ENCODE measurements at places on chromosomes 5 and 9. TPM values are rescaled to one million over a fixed set of nuclear protein-coding genes. Genes with fewer than 3 reads are reported as not detected.

- H3K27ac ChIP-seq: no peak overlapping the region
- no peak for DNase-seq
Observed at GRCh38 chr9:77988630-77989029, 43.0 kb downstream of the GNAQ start.

GRCh38 chr5:111548992-111549649 lies 36.8 kb upstream of the STARD4 start:
- H3K27ac ChIP-seq: no peak overlapping the region
- no peak for DNase-seq
- no peaks in the 10 kb centered on the region for H3K36me3 ChIP-seq
- no peaks in the 10 kb centered on the region for H3K4me1 ChIP-seq
- no peaks in the 10 kb centered on the region for H3K27me3 ChIP-seq

DNA sequence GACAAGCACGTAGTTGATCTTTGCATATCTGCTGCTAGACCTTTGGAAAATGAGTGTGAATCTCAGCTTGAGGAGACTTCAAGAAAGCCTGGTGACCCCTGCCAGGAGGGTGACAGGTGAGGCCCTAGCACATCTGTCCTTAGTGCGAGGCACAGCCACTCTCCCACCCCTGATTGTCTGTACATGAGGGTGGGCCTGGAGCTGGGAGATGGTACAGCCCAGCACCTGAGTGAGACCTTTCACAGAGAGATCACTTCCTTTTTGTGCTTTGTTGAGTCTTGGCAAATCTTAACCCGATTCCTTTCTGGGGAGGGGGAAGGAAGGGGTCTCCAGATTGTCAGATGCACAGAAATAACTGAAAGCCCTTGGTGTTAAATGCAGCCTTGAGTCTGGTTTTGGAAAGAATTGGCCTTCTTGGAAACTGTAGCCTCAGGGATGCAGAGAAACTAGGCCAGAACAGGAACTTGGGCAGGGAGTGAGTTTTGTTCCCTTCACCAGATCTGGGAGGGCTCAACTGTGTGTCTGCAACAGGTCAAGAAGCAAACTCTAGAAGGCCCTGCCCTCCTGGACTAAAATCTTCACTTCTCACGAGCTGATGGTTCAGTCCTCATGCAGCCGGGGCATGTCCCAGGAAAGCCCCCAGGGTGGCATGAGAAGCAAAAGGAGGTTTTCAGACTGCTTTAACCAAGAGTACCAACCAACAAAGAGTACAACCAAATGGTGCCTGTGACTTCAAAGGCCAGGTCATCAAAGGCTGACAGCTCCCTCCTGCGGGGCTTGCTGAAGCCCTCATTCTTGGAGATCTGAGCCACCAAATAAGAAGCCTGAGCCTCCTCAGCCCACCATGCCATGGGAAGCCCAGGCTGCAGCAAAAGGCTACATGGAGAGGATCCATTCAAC lies 20.8 kb upstream of the SEMA4D start:
- DNase-seq: no peak
- H3K27ac ChIP-seq: no peak overlapping the region

GRCh38 chr5:138602371-138603000 lies 27.3 kb upstream of the HSPA9 start:
- H3K36me3 ChIP-seq: no peaks in the 10 kb centered on the region
- no peak overlapping the region for H3K27ac ChIP-seq
- H3K27me3 ChIP-seq: no peaks in the 10 kb centered on the region
- H3K4me3 ChIP-seq: no peak overlapping the region
- H3K4me1 ChIP-seq: peaks cover 31% of the 10 kb centered on the region

GRCh38 chr9:117464941-117465616 lies 50.2 kb upstream of the ASTN2 start:
- DNase-seq: no peak
- H3K27me3 ChIP-seq: no peaks in the 10 kb centered on the region

- peaks cover 54% of the 10 kb centered on the region for H3K36me3 ChIP-seq
- H3K4me3 ChIP-seq: no peak overlapping the region
- DNase-seq: no peak
- H3K27ac ChIP-seq: no peak overlapping the region
- H3K4me1 ChIP-seq: no peaks in the 10 kb centered on the region
- H3K27me3 ChIP-seq: no peaks in the 10 kb centered on the region
Observed at GRCh38 chr5:886036-886435, 6.6 kb downstream of the BRD9 start.

DNA sequence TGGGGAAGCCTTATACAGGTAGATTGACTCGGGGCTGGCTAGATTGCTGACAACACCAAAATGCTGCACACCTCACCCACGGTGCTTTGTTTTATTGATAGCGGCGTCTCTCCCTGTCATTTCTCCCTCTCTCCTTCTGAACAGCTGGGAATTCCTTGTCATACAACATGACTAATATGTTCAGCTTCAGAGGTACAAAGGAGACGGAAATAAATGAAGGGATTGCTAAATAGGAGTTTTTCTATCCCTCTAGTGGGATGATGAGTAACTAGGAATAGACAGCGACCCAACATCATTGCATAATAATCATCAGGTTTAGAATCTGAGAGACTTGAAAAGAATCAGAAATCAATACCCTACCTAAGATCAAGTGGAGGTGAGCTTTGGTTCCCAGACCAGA lies 337.7 kb upstream of the PANK3 start:
- no peak overlapping the region for H3K27ac ChIP-seq
- H3K27me3 ChIP-seq: peaks cover 25% of the 10 kb centered on the region

DNA sequence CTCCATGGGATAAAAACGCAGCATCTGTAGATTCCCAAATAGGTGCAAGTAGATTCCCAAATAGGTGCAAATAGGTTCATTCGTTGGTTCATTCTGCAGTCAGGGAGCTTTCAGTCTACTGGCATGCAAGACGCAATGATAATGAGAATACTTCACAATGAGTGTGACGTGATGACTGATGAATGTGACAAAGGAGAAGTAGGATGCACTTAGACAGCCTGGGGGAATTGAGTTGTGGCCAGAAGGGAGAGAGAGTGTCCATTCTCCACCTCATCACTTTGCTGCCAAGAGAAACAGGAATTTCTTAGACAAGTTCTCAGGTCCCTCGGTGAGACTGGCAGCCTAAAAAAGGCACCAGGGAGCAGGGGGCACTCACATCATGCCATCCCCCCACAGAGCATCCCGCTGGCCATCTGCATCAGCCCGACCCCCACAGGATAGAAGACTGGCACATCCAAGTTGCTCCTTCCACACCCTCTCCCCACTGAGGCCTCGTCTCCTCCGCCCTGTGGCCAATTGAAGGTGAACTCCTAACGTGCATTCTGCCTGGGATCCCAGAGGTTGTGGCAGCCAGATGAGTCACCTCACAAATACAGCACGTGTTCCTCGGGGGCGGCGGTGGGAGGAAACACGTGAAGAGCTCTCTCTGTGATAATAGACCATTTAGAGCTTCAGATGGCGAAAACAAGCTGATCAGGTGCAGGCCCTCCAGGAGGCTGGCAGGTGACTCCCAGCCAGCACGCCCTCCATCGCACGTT lies 19.9 kb upstream of the KCNIP1 start:
- H3K4me1 ChIP-seq: no peaks in the 10 kb centered on the region
- no peak overlapping the region for H3K4me3 ChIP-seq
- no peaks in the 10 kb centered on the region for H3K27me3 ChIP-seq
- no peak for DNase-seq
- H3K27ac ChIP-seq: no peak overlapping the region
- no peaks in the 10 kb centered on the region for H3K36me3 ChIP-seq

GRCh38 chr5:6905883-6906282 lies 192.7 kb downstream of the TENT4A start:
- no peak for DNase-seq
- no peak overlapping the region for H3K27ac ChIP-seq
- H3K4me1 ChIP-seq: no peaks in the 10 kb centered on the region
- H3K36me3 ChIP-seq: no peaks in the 10 kb centered on the region
- H3K27me3 ChIP-seq: no peaks in the 10 kb centered on the region

DNA sequence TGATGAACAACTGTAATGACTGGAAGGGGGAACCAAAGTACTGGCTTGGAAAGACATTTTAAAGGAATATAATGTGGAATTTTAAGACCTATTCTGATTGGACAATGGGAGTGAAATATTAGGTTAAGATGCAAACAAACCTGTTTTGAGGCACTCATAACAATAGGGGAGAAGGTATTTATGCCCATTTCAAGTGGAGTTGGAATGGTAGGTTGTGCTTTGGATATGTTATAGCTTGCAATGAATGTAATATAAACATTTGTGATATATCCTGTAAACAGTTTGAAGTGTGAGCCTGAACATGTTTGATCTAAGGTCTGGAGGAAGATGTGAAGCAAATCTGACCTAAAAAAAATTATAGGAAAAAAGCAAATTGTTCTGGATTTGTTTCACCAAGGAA lies 129.6 kb upstream of the GRHPR start:
- no peaks in the 10 kb centered on the region for H3K36me3 ChIP-seq
- H3K4me3 ChIP-seq: no peak overlapping the region
- H3K27me3 ChIP-seq: no peaks in the 10 kb centered on the region
- no peak overlapping the region for H3K27ac ChIP-seq
- DNase-seq: no peak
- peaks cover 26% of the 10 kb centered on the region for H3K4me1 ChIP-seq

GRCh38 chr5:68389618-68390017 lies 174.1 kb downstream of the PIK3R1 start:
- H3K27me3 ChIP-seq: no peaks in the 10 kb centered on the region
- H3K4me1 ChIP-seq: peaks cover 6% of the 10 kb centered on the region
- H3K36me3 ChIP-seq: no peaks in the 10 kb centered on the region
- H3K4me3 ChIP-seq: no peak overlapping the region
- H3K27ac ChIP-seq: no peak overlapping the region
- peak; percentile 6 for DNase-seq

- 0 out of 2 replicates have a peak, but pooled peaks cover 3% of the 10 kb centered on the region for H3K27me3 ChIP-seq
- H3K36me3 ChIP-seq: no peaks in the 10 kb centered on the region
- no peak for DNase-seq
- H3K27ac ChIP-seq: no peak overlapping the region
Observed at GRCh38 chr5:132026516-132027008, 15.1 kb upstream of the ACSL6 start.

DNA sequence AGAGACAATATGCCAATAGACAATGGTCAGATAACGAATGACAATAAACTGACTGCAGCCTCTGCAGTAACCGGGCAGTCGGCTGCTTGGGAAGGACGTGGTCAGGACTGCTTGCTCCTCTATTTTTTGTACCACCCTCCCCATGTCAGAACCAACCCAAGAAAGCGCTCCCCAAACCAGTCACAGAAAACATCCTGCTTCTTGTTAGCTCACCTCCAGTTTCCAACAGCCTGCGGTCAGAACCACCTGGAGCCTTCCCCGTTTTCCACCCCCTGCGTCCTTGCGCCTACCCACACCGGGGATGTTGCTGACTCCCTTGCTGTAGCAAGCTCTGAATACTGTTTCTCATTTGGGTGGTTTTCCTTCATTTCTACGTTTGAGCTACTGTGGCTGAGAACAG lies 1.7 kb upstream of the MRNIP start:
- peaks cover 21% of the 10 kb centered on the region for H3K36me3 ChIP-seq
- no peak overlapping the region for H3K27ac ChIP-seq
- H3K27me3 ChIP-seq: no peaks in the 10 kb centered on the region
- no peak for DNase-seq

DNA sequence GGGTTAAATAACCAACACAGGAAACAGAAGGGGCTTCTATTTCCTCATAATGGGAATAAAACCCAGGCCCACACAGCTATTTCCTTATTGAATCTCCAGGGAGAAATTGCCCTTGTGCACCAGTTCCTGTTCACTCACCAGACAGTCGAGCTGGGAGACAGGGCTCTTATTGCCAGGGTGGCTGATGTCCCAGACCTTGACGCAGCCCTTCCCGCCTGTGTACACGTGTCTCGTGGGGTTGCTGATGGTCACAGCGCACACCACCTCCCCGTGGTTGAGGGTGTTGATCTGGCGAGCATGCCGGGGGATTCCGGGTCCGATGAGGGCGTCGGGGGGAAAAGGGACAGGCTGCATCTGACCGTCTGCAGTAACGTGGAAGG lies 96.5 kb downstream of the TLE1 start:
- no peak overlapping the region for H3K27ac ChIP-seq
- H3K27me3 ChIP-seq: no peaks in the 10 kb centered on the region
- peaks cover 15% of the 10 kb centered on the region for H3K4me1 ChIP-seq
- H3K36me3 ChIP-seq: peaks cover 88% of the 10 kb centered on the region
- no peak for DNase-seq

DNA sequence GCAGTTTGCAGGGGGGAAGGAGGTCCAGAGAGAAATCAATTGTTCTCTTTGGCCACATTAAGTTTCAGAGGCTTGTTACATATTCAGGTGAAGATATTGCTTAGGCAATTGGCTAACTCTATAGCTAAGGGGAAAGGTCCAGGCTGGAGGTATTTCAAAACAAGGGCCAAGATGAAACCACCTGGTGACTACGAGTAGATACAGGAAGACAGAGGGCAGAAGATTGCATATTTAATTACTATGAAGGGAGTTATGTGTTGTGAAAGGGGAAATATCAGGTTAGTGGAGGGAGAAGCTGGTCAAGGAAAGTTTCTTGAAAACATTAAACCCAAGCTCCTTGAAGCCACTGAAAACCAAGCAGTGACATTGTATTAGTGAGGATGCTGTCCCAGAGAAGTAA lies 1.9 kb upstream of the RAD23B start:
- no peaks in the 10 kb centered on the region for H3K27me3 ChIP-seq
- no peak overlapping the region for H3K27ac ChIP-seq
- no peaks in the 10 kb centered on the region for H3K36me3 ChIP-seq
- no peak for DNase-seq
- H3K4me1 ChIP-seq: peaks cover 14% of the 10 kb centered on the region

- H3K36me3 ChIP-seq: no peaks in the 10 kb centered on the region
- no peak for DNase-seq
- H3K4me3 ChIP-seq: no peak overlapping the region
- no peaks in the 10 kb centered on the region for H3K27me3 ChIP-seq
Observed at GRCh38 chr5:8520917-8521316, 652.0 kb downstream of the MTRR start.

DNA sequence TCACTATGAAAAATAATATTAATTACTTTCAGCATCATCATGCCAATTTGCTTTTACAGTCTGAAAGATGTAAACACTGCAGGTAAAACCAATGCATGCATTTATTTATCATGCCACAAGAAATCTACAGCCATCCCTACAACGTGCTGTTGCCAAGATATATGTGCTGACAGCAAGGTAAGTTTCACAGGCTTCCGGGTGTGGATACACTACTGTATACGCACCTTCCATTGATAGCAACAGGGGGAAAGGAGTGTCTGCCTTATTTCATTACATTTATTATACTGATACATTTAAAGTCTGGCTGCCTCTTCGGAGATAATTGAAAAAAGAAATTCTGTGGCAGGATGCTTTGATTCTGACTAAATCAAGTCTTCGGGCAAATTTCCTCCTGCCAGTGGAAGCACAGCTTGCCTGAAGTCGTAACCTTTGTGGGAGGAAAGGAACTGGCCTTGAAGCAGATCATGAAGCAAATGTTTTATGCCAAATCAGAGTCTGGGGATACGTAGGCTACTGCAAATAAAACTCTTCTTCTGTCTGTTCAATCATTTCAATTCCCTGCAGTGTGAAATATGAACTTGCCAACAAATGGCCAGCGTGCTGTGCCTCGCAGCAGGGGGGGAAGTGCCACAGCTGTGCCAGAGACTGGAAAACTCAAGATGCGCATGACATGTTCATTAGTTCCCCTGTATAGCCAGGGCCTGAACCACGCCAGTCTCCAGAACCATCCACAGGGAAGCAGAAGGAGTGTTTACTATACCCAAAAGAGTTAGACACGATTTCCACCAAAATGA lies 268.1 kb downstream of the EFNA5 start:
- H3K27me3 ChIP-seq: no peaks in the 10 kb centered on the region
- H3K4me1 ChIP-seq: peaks cover 33% of the 10 kb centered on the region

NUTM2F gene
- not detected for total RNA-seq

TTC23L gene
- not detected for total RNA-seq

SPINK6 gene
- total RNA-seq: not detected

PELO gene
- 17.0 TPM for total RNA-seq

TAS2R1 gene
- total RNA-seq: not detected

FIBCD1 gene
- not detected for total RNA-seq

MOB3B gene
- total RNA-seq: 0.25 TPM

MXD3 gene
- 37.6 TPM for total RNA-seq

ANXA2R gene
- 3.3 TPM for total RNA-seq

RNF180 gene
- total RNA-seq: 0.65 TPM

C9orf50 gene
- total RNA-seq: not detected

Measured in SJCRH30 (cell line).